ENCODE measurements at places on chromosomes 1 and 21.

- DNase-seq, result no peak
Observed at GRCh38 chr1:110059133-110059863, 11.2 kb downstream of the ALX3 start.

GRCh38 chr1:228917755-228918154, 182.5 kb downstream of the RHOU start:
- DNase-seq, result no peak

- DNase-seq, result peak; percentile 41
Observed at GRCh38 chr1:85494904-85495266, 29.9 kb upstream of the DDAH1 start.

- DNase-seq, result peak; percentile 7
Observed at GRCh38 chr21:46157396-46157986, 2.1 kb upstream of the FTCD start.

DNA sequence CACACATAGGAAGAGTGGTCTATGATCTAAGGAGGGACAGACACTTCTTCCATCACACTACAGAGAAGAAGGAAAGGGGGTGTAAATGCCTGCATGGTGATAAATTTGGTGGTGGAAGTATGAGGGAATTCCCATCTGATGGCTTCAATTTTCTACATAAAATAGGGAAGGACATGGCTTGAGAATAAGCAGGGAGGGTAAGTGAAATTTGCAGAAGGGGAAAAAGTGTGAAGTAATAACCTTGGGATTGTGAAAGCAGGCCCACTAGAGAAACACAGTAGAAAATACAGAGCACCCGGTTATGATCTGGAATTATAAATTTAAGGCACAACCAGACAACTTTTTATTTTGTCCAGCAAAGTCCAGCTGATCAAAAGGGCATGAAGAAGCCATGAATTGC, 22.7 kb upstream of the HIVEP3 start:
- DNase-seq, result no peak

DNA sequence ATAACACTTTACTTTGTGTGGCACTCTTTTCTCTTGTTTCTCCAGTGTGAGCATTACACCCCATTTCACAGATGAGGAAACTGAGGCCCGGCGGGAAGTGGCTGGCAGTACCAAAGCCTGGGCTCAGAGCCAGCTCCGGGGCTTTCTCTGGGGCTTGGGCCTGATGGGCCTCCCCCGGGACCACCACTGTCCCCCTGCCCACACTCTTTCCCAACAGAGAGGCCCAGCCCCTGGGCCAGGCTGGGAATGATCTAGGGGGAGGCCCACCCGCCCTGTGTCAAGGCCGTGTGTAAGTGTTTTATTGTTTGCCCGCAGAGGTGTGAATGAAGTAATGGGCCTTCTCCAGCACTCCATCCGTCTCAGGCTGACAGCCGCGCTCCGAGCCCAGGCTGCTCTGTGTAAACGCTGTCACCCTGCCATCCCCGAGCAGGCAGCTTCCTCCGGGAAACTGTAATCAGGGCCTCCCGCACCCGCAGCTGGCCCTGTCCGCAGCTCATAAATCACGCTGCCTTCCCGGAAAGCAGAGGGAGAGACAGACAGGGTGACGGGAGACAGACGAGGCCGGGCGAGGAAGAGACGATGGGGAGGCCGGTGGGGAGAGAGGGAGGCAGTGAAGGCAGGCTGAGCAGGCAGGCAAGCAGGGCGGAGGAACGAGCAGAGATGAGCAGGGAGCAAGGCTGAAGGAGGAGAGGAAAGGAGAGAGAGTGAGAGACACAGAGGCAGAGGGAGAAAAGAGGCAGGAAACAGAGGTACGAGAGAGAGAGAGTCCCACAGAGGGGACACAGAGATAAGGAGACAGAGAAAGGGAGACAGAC, 109.7 kb upstream of the ZBTB40 start:
- peak; percentile 82 for DNase-seq

DNA sequence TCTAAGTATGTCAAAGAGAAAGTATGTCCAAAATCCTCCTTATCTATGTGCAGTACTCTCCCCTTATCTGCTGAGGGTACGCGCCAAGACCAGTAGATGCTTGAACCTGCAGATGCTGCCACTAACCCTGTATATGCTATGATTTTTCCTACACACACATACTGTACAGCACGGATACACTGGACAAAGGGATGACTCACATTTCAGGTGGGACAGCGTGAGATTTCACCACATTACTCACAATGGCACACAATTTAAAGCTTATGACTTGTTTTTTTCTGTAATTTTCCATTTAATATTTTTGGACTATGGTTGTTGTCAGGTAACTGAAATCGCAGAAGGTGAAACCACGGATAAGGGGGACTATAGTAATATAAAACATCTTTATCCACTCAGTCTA, 4.1 kb downstream of the ORC1 start:
- no peak for DNase-seq

DNA sequence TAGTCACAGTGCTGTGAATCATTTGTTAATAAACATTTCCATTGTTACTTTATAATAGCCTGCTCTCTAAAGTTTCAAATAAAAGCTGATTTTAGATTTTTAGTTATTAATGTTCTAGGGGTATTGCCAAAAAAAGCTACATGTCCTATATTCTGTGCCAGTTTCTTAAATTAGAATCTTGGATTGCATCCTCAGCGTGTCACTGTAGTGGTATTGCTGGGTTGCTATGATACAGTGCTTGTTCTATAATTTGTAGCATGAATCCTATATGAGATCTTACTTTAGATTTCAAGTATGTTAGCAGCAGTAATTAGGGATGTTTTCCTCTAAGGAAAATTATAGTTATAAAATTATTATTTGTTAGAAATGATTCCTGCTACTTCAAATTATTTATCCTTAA, 16.4 kb downstream of the PPP2R5A start:
- no peak for DNase-seq

- no peak for DNase-seq
Observed at GRCh38 chr1:47834326-47834725, 162.9 kb downstream of the TRABD2B start.

DNA sequence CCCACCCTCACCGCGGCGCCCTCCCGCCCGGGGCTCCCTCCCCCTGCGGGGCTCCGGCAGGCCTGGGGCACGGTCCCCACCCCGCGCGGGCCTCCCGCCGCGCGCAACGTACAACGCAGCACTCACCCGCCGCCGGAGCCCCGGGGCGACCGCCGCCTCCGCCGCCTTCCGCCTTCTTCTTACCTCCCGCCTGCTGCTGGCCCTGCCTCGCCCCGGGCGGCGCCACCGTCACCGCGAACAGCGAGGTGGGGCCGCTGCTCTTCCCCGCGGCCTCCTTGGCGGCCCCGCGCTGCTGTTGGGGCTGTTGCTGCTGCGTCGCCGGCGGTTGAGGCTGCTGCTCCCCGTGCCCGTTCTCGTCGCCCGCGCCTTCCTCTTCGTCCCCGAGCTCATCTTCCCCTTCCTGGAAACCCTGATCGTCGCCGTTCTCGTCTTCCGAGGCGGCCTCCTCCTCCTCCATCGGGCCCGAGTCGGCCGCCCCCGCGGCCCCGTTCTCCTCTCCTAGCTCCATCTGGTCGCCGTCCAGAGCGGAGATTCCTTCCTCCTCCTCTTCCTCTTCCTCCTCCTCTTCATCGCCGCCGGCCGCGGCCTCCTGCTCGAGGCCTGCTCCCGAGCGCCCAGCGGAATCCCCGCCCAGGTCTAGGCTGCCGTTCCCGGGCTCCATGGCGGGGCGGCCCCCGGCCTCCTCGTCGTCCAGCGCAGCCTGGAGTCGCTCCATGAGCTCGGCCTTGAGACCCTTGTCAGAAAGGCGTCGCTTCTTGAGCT, 671 bp downstream of the HNRNPU start:
- DNase-seq, result peak; percentile 53

DNA sequence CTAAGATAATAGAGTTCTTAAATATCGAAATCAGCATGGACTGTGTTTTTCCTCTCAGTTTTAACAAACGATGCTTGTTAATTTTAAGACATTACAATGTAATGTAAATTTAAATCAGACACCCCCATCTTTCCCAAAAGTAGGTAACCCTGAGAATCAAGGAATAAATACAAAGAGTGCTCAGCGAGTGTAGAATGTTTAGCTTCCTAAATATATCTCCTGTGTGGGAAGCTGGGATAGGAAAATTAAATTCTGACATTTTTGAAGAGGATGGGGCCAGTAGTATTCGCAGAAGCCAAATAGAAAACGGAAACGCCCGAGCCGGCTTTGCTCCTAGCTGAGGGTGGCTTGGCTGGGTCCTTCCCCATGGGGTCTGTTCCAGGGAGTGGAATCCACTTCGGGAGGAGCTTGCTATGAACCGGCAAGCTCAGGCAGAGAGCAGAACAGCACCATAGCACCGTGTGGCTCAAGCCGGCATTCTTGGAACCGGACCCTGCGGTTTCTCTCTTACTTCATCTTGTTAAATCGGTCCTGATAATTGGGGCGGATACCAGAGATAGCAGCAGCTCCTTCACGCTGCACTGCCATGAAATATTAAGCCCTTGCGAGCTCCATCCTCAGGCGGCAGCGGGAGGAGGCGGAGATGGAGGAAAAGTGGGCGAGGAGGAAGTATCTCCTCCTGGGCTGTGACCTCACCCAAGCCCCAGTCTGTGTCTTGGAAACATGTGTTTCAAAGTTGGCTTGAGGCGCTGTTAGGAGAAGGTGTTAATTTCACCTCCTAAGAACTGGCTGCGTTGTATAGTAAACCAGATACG, 24.9 kb downstream of the MAP3K7CL start:
- peak; percentile 75 for DNase-seq

DNA sequence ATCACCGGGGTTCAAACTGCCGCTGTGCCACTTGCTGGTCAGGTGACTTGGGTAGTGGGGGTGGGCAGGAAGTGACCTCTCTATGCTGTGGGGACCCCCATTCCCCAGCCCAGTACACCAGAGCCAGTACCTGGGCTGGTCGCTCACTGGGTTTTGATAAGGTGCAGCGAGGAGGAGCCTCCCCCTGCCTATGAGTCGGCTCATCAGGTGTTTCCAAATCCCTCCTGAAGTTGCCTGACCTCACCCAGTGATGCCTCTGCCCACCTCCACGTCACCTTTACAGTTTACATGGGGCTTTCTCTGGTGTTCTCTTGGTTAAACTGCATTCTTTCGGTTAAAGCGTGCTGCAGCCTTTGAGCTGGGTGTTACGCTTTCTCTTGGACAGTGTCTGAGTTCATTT, 58.2 kb downstream of the ARHGEF10L start:
- no peak for DNase-seq

- DNase-seq, result no peak
Observed at GRCh38 chr1:172373864-172374263, 46.6 kb upstream of the C1orf105 start.

GRCh38 chr1:4083231-4084047, 183.4 kb upstream of the C1orf174 start:
- DNase-seq, result no peak

- DNase-seq, result peak; percentile 40
Observed at GRCh38 chr21:16509476-16509875, 779.7 kb downstream of the USP25 start.

GRCh38 chr1:64956010-64956640, 10.2 kb downstream of the JAK1 start:
- no peak for DNase-seq

DNA sequence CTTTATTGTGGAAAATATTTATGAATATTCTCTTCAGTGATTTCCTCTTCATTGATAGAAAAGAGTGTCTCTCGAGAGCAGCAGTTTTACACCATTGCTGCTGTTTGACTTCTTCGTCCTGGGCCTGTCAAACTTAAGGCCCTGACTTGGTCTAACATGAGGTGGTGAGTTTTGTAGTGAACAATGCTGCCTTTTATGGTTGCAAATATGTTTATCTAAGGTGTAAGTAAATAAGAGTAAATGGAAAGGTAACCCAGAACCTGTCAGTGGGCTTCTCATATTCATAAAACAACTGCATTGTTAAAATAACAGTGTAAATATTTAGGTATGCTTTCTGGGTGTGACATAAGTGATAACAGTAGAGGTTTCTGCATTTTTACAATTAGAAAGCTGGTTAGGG, 62.8 kb upstream of the SCCPDH start:
- no peak for DNase-seq

DNA sequence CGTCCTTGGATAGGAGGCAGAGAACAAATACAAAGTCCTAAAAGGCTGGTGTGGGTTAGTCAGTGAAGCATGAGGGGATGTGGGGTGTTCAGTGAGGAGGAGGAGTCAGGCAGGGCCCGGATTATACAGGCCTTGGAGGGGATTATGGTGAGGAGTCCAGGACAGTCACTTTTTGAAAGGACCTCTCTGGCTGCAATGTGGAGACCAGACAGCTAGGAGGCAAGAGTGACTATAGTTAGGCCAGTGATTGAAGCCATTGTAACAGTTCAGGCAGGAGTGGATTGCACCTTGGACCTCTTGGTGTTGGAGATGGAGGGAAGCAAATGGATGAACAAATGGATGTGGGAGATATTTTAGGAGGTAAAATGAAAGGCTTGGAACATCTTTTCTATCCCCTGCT, 115.8 kb downstream of the C1orf94 start:
- no peak for DNase-seq

GRCh38 chr1:91768786-91769725, 116.9 kb downstream of the TGFBR3 start:
- no peak for DNase-seq

- no peak for DNase-seq
Observed at GRCh38 chr1:211092955-211093354, 41.0 kb downstream of the KCNH1 start.

- DNase-seq, result no peak
Observed at GRCh38 chr1:119260506-119260905, 108.1 kb upstream of the HAO2 start.

GRCh38 chr1:207017615-207018559, 14.7 kb downstream of the C1orf116 start:
- DNase-seq, result peak; percentile 49

DNA sequence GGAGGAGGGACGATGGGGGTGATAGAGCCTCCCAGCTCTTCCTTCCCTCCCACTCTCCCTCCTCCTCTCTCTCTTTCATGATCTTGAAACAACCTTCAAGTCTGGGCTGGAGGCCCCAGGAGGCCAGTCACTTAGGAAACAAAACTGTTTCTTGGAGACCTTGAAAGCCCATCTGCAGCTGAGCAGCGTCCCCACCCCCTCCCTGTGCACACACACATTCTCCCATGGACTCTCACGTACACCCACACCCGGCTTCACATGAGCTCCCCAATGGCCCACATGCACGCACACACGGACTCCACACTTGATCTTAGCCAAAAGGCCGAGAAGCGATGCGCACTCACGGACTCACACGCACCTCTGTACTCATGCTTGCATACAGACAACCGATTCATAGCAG, 3.2 kb upstream of the ATP1A2 start:
- peak; percentile 73 for DNase-seq

- no peak for DNase-seq
Observed at GRCh38 chr1:170510163-170510562, 21.8 kb upstream of the GORAB start.

DNA sequence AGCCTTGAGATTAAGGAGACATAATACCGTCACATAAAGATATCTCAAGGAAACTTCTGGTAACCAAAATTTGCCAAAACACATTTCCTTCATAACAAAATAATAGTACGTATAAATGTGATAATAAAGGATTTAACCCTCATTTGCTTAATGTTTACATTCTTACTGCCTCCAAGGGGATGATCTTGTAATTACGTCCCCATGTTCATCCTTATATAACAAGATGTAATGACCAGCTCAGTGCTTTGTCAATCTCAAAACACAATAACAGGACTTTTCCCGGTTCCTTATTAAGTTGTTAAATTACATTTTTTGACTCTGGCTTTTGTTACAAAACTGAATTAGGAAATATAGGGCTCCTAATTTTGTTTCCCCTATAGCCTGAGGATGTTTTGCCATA, 41.3 kb upstream of the UHMK1 start:
- no peak for DNase-seq

GRCh38 chr1:206716159-206716869, 31.6 kb downstream of the MAPKAPK2 start:
- no peak for DNase-seq

All from femur (tissue), 1 donor.